ENCODE measurements at places on chromosomes 7 and 10.

DNA sequence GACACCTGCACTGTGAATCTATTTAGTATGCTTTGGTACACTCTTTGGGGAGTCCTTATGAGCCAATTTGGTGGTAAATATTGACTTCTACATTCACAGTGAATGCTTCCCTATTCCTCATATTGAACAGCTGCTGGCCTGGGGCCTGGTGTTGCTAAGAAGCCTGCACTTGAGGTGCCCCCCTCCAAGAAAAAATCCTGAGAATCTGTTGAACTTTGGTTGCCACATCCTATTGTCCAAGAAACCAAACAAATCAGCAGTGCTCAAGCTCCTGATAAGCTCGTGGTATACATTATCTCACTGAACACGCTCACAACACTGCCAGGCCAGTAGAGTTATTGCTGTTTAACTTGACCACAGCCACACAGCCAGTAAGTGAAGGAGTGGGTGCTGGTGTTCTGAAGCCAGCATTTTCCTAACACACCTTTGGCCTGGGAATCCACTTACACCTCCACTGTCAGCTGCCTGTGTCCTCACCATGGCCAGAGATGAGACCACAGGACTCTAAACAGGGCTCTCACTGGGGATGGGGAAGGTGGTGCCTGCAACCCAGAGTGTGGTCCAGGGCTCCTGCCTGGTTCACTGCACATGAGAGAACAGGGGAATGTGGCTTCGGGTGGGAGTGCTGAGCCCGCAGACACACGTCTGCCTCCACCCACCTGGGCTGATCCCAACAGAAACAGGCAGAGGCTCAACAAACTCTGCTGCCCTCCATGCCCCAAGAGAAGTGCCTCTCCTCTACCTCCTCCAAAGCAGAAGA, 6.7 kb downstream of the DDC start:
- no peak for DNase-seq

DNA sequence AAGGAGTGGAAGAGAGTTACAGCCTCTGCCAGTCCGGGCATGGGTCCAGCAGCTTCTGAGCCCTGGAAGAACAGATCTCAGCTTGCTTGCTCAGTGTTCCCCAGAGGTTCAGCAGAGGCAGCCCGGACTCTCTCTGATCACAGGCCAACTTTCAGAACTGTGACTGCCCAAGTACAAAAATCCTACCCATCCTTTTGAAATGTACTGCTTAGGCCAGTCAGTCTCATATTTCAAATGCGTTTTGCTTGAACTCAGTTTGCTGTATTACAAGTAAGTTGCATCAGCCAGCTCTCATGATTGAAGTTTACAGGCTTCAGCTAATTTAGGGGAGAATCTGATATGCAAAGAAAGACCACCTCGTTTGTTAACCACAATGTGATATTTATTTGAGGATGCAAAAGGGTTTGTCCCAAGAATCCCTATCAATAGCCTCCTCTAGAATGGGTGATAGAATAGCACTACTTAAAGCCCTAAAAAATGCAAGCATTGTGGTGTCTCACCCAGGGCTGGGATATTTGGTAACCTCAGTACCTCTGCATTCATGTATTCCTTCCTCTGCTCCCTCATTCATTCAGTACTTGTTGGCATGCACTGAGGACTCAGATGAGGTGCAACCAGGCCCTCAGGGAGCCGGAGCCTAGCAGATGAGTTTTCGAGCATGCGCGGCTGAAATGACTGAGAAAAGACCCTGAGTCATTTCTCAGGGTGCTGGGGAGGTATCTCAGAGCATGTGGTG, 7.0 kb downstream of the AIMP2 start:
- peak; percentile 50 for DNase-seq

- DNase-seq = no peak
Measured at GRCh38 chr10:69878951-69879350, 77.2 kb downstream of the COL13A1 start.

- DNase-seq = no peak
Measured at GRCh38 chr10:125684581-125684980, 1.6 kb upstream of the TEX36 start.

DNA sequence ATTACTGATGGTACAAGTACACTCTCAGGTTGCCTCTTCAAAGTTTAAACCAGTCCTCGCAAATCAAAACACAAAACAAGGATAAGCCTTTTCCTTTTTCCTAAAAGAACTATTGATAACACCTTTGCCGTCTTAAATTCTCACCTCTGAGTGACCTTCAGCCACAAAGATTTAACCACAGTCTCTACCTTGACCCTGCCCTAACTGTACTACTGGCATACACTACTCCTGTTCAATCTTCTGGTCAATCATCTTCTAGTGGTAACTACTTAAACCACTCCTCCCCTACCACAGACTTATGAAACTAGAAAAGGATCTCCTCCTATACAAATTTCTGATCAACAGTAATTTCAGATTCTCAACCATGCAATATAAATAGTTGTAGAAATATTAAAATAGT, 15.1 kb downstream of the UPF2 start:
- no peak for DNase-seq

DNA sequence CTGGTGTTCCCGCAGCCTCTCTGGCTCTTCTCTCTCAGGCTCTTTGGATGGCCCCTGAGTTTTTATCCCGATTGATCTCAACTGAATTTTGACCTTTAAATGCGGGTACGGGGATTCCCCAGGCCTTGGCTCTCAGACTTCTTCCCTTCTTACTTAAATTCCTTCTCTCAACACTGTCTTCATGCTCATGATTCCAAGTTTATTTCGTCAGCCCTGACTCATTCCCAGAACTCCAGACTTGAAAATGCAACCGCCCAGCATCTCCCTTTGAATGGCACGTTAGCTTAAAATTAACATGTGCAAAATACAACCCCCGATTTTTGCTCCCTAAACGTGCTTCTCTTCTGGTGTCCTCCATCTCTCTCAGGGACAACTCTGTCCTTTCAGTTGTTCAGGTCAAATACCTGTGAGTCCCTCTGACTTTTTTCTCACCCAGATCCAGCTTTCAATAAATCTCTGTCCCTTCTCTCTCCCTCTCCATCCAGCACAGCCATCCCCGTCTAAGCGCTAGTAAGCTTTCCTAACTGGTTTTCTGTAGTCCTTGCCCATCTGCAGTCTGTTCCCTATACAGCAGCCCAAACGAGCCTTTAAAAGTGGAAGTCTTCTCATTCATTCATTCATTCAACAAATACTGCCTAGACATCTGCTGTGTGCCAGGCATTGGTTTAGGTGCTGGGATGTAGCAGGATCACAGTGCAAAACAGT, 7.1 kb downstream of the HECW1 start:
- no peak for DNase-seq

DNA sequence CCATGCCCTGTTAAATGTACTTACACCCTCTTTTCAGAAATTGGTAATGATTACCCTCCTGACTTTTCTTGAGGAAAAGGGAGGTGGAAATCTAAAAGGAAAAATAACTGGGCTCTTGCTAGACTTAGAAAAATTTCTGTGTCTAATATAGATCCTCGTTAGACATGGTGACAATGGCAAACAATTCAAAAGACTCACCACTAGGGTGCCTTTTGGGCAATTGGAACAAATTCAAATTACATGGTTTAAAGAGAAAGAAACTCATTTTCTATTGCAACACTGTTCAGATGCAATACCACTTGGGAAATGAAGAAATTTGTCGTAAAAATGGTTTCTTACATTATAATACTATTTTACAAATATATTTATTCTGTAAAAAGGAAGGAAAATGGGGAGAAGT, 950.1 kb downstream of the GRM8 start:
- no peak for DNase-seq

- no peak for DNase-seq
Measured at GRCh38 chr10:62805231-62806099, 945 bp downstream of the ADO start.

GRCh38 chr7:16836481-16836880, 31.7 kb upstream of the AGR2 start:
- DNase-seq = no peak

DNA sequence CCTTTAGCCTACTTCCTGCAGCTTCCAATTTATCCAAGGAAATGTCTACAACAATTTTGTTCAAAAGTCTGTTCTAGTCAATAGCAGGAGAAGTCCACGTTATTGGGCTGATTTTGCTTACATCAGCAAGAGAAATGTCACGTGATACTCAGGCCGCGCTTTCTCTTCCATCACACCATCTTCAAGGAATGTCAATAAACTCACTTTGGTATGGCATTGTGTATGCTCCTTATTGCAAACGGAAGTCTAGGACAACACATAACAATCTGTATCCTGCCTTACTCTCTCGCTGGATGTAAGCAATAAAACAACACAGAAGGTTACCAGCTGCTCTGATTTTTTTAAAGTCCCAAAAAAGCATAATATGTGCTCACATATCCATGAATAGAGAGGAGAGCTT, 17.1 kb upstream of the STK17A start:
- DNase-seq = no peak

- DNase-seq = no peak
Measured at GRCh38 chr10:36515319-36515718, 610.1 kb upstream of the ANKRD30A start.

GRCh38 chr10:1274701-1275544, 218.7 kb downstream of the WDR37 start:
- no peak for DNase-seq

DNA sequence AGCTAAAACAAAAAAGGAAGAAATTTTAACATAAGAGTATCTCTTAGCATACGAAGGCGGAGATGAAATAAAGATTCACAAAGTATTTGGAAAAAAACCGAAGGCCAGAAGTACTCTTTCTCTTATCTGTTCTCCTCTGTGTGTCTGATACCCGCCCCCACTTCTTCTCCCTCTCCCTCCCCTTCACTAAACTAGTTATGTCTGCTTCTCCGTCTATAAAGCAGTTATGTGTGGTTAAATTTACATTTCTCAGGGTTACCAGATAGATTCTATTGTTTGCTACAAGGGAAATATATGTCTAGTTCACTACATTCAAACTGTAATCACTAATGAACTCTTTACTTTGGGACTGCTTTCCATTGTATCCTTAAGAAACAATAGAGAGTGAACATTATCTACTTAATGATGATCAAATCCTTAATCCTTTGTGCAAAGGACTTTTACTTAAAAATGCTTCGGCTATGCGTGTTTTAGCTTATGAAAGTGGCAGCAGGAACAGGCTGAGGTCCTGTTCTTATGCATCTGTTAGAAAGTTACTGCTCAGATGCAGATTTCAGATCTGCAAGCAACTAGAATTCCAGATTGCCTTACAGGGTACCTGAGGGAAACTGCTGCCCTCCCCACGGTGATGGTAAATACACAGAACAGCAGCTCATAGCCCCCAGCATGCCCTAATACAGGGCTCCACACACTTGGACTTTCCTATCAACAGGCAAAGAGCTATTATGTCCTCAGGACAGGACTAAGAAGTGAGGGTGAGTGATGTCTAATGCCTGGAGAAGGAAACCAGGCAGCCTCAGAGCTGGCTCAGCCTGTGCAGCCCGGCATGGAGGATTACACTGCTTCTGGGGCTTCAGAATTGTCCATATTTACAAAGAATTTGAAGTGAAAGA, 273.3 kb downstream of the FZD1 start:
- DNase-seq = no peak
